Sigmoid colon (tissue), 7 donors: ENCODE measurements at places on chromosomes 7 and 10. TPM values are rescaled to one million over a fixed set of nuclear protein-coding genes. Genes with fewer than 3 reads are reported as not detected.

DNA sequence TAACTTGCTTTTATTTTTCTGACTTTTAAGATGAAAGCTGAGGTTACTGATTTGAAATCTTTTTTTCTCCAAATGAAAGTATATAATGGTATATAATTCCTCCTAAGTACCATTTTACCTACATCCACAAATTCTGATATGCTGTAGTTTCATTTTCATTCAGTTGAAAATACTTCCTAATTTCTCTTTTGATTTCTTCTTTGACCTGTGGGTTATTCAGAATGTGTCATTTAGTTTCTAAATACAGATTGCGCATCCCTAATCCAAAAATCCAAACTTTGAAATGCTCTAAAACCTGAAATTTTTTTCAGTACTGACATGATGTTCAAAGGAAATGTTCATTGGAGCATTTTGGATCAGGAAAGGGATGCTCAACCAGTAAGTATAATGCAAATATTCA, 168.7 kb downstream of the CELF2 start:
- H3K27ac ChIP-seq, result no peak overlapping the region
- no peaks in the 10 kb centered on the region for H3K4me1 ChIP-seq
- H3K4me3 ChIP-seq, result no peak overlapping the region
- DNase-seq, result no peak
- H3K36me3 ChIP-seq, result peaks cover 7% of the 10 kb centered on the region
- no peaks in the 10 kb centered on the region for H3K27me3 ChIP-seq

DNA sequence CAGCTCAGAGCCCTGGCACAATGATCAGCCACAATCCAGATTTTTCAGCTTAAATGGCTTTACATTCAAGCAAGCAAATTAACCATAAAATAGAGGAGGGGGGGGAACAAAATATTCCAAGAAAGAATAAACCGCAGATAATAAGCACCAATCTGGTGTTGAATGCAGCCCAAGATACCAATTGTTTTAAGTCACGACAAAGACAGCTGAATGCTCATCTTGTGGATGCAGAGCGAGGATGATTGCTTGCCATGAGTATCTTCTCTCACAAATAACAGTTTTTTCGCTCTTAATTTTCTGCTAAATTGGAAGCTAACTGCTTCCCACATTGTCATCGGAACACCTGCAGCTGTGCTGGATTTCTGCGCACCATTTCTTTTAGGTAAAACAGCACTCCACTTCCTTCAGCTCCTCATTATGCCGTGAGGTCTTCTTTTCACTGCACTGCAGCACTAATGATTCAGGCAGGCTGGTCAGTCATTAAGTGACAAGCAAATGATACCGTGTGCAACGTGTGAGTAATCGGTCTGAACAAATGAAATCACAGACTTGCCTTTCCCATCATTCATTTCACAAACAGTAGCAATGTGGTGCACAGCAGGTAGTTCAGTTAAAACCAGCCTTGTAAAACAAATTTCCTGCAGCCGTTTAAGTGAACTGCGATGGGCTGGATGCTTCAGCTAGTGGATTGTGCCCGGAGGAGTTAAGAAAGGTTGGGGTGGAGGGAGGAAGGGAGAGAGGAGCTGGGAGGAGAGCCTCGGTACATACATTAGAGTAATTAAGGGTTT, 106.4 kb upstream of the CDCA7L start:
- H3K27ac ChIP-seq, result no peak overlapping the region
- H3K36me3 ChIP-seq, result no peaks in the 10 kb centered on the region
- no peak overlapping the region for H3K4me3 ChIP-seq
- no peaks in the 10 kb centered on the region for H3K27me3 ChIP-seq
- H3K4me1 ChIP-seq, result no peaks in the 10 kb centered on the region

DNA sequence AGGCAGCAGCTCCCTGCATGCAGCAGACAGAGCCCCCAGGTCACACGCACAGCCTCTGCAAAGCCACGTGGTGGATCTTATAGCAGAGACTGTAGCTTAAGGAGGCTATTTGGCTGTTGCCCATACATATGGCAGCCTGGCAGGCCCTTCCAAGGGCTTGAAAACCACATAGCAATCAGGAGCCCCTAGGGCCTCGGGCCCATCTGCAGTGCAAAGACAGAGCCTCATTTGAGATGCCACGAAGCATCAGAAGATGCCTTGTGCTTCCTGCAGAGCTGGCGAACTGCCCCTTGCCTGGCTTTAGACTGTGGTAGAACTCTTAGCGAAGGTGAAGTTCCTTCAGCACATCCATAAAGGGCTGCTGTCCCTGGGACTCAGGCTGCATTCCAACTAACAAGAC, 309.9 kb downstream of the GRID1 start:
- no peak for DNase-seq
- H3K27me3 ChIP-seq, result no peaks in the 10 kb centered on the region
- no peak overlapping the region for H3K27ac ChIP-seq
- H3K4me3 ChIP-seq, result no peak overlapping the region
- no peaks in the 10 kb centered on the region for H3K4me1 ChIP-seq

DNA sequence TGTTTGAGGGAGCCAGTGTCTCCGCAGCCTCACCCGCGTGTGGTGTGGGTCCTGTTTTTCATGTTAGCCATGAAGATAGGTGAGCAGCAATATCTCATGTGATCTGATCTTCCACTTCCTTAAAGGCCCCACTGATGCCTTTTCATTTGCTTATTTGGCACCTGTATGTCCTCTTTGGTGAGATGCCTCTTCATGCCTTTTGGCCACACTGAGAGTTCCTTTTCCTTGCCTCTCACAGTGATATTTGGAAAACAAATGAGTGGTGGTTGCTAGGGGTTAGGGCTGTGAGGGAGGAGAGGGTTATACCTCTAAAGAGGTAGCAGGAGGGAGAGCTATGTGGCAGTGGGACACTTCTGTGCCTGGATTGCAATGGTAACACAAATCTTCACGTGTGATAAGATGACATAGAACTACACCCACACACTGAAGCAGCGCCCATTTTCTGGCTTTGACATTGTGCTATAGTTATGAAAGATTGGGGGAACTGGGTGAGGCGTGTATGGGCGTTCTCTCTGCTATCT, 90.4 kb upstream of the TNS3 start:
- no peak overlapping the region for H3K4me3 ChIP-seq
- no peak overlapping the region for H3K27ac ChIP-seq
- no peak for DNase-seq
- peaks cover 5% of the 10 kb centered on the region for H3K4me1 ChIP-seq

GRCh38 chr7:94087664-94088352, 83.7 kb upstream of the BET1 start:
- H3K27me3 ChIP-seq, result no peaks in the 10 kb centered on the region
- no peak overlapping the region for H3K27ac ChIP-seq
- H3K4me1 ChIP-seq, result no peaks in the 10 kb centered on the region
- H3K4me3 ChIP-seq, result peak overlapping the region; percentile 27

- no peaks in the 10 kb centered on the region for H3K36me3 ChIP-seq
- peak overlapping the region; percentile 22 for H3K27ac ChIP-seq
- no peaks in the 10 kb centered on the region for H3K4me1 ChIP-seq
- H3K4me3 ChIP-seq, result no peak overlapping the region
- no peak for DNase-seq
- H3K27me3 ChIP-seq, result no peaks in the 10 kb centered on the region
Measured at GRCh38 chr10:86804805-86805204, 48.4 kb downstream of the BMPR1A start.

DNA sequence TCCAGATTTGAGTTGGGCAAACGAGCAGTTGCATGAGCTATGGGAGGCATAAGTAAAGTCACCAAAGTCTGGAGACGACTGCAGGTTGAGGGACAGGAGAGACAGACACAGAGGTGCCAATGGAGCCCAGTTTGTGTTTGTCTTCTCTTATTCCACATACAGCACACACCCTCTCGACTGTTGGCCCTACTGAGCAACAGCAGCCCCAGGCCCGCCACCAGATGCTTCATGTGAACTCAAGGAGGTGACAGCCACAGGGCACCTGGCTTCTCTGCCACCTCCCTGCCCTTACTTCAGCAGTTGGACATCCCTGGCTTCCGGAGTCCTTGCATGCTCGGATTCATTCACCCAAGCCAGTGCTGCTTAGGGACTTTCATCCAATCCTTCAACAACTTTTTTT, 6.5 kb upstream of the ATOH7 start:
- H3K4me1 ChIP-seq, result no peaks in the 10 kb centered on the region
- H3K27me3 ChIP-seq, result no peaks in the 10 kb centered on the region
- H3K4me3 ChIP-seq, result no peak overlapping the region
- H3K36me3 ChIP-seq, result no peaks in the 10 kb centered on the region

DNA sequence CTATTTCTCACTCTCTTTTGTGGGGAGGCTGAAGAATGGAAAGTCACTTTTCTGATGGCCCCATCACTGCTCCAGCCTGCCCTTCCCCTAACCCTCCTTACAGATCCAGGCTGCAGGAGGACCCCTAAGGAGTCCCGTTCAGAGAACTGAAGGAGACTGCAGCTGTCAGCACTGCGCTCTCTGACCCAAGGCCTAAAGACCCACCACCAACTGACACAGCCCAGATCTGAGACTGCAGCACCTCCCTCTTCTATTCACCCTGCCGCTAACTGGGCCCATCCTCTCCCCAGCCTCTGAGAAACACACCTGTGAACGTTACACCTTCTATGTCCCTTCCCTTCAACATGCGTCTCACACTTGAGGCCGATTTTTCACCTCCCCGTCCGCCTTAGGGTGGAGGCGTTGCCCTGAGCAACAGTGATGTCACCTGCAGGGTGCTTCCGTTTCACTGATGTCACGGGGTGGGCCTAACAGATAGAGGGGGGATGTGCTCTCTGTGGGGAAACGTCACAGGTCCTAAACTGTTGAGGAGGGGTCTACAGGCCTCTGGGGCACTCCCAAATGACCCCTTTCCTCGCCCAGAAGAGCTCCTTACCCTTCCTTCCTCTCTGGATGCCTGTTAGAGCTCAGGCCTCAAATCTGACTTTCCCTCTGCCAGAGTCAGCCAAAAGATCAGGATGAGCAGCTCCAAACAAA, 5.1 kb downstream of the ITPRIP start:
- DNase-seq, result peak; percentile 73
- H3K4me3 ChIP-seq, result no peak overlapping the region
- no peaks in the 10 kb centered on the region for H3K27me3 ChIP-seq
- peak overlapping the region; percentile 78 for H3K27ac ChIP-seq
- H3K36me3 ChIP-seq, result no peaks in the 10 kb centered on the region

DNA sequence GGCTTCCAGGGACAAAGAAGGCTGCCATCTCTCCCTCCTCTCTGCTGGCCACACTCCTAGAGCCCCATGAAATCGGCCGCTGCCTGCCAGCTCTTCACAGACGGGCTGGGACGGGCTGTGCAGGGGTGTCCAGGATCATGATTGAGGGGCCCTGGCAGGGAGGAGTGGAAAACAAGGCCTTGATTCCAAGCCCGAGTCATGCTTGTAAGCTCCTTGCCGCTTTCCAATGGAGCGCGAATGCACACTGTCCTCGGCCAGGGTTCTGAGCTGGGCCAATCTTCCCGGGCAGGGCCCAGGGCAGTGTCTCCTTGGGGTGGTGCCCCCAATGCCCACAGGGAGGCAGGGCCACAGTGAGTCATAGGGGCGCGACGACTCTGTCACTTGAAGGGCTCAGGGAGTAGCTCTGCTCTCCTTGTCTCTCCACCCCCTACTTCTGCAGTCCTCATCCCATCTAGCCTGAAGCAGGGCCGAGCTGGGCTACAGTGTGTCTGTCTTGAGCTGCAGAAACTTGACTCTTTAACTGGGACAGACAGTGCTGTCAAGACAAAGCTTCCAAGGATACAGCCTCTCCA, 186.2 kb upstream of the SVIL start:
- no peaks in the 10 kb centered on the region for H3K27me3 ChIP-seq
- H3K36me3 ChIP-seq, result no peaks in the 10 kb centered on the region
- DNase-seq, result peak; percentile 96
- H3K4me1 ChIP-seq, result no peaks in the 10 kb centered on the region
- H3K27ac ChIP-seq, result peak overlapping the region; percentile 97
- no peak overlapping the region for H3K4me3 ChIP-seq

DNA sequence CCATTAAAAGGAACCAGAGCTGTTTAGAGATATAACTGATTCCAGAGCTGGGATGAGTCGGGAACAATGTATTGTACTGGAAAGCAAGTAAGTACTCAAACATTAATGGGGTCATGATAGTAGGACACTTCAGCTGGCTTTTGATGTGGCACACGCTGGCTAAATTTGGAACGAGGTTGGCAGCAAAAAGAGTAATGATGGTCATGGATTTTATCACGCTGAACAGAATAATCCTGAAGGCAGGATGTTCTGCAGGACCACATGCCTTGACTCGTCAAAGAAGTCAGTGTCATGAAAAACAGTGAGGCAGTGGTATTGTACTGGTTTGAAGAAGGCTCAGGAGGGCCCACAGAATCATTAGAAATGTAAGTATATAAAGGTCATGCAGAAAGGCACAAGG, 220.3 kb downstream of the SNX13 start:
- no peaks in the 10 kb centered on the region for H3K27me3 ChIP-seq
- no peak overlapping the region for H3K4me3 ChIP-seq
- no peak for DNase-seq
- H3K4me1 ChIP-seq, result no peaks in the 10 kb centered on the region

DNA sequence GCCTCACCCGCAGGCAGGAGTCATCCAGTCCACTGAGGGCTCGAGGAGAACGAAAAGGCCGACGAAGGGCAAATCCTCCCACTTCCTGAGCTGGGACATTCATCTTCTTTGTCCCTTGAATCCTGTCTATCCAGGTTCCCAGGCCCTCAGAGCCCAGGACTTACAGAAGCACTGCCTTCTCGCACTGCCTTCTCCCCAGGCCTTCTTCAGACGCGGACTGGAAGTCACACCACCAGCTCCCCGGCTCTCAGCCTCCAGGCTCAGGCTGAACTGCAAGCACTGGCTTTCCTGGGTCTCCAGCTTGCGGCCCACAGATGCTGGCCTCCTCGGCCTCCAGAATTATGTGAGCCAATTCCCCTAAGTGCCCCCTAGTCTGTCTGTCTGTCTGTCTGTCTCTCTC, 6.4 kb upstream of the MMP21 start:
- no peak overlapping the region for H3K4me3 ChIP-seq
- no peak for DNase-seq
- no peaks in the 10 kb centered on the region for H3K36me3 ChIP-seq
- H3K27me3 ChIP-seq, result no peaks in the 10 kb centered on the region
- H3K4me1 ChIP-seq, result no peaks in the 10 kb centered on the region

DNA sequence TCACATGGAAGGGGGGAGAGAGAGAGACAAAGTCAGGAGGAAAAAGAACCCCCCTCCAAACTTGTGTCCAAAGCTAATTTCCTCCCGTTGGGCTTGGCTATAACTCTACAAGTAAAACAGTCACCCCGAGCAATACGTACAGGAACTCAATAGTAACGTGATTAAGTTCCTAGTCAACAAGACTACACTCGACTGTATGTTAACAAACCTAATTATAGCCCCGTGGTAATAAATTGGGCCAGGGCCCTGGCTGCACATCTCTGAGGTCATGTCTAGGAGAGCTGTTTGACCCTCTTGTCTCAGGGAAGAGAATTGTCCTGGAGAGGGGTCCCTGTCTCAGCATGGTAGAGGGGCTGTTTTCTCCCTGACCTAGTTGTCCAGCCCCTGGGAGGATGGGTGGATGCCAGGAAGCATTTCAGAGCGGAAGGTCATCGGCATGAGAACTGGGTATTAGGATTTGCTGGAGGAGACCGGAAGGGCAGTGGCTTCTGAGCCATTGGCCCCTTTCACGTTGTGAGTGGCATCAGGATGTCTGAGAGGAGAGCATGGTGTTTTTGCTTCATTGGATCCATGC, 60.2 kb upstream of the COMTD1 start:
- peak overlapping the region; percentile 86 for H3K27ac ChIP-seq
- no peaks in the 10 kb centered on the region for H3K27me3 ChIP-seq
- peaks cover 28% of the 10 kb centered on the region for H3K4me1 ChIP-seq
- peak; percentile 77 for DNase-seq

The SORCS3 gene
- 0.33 TPM for total RNA-seq

The LBX1 gene
- total RNA-seq, result not detected

The ESYT2 gene
- total RNA-seq, result 105 TPM

The IDI1 gene
- total RNA-seq, result 33.9 TPM

The RBP3 gene
- not detected for total RNA-seq

The BHLHA15 gene
- total RNA-seq, result not detected

The TRA2A gene
- 84.5 TPM for total RNA-seq

The SPDYE6 gene
- not detected for total RNA-seq

The EPO gene
- total RNA-seq, result not detected

The HHEX gene
- total RNA-seq, result 3.5 TPM
